ENCODE measurements at places on chromosomes 11 and 22.

GRCh38 chr11:72091292-72091691 is 10.6 kb downstream of the LRRC51 start:
- DNase-seq = peak; percentile 62

GRCh38 chr22:47250995-47251765 is 488.7 kb downstream of the TBC1D22A start:
- DNase-seq = no peak

- DNase-seq = no peak
Observed at GRCh38 chr11:120153221-120153620, 15.3 kb upstream of the TRIM29 start.

DNA sequence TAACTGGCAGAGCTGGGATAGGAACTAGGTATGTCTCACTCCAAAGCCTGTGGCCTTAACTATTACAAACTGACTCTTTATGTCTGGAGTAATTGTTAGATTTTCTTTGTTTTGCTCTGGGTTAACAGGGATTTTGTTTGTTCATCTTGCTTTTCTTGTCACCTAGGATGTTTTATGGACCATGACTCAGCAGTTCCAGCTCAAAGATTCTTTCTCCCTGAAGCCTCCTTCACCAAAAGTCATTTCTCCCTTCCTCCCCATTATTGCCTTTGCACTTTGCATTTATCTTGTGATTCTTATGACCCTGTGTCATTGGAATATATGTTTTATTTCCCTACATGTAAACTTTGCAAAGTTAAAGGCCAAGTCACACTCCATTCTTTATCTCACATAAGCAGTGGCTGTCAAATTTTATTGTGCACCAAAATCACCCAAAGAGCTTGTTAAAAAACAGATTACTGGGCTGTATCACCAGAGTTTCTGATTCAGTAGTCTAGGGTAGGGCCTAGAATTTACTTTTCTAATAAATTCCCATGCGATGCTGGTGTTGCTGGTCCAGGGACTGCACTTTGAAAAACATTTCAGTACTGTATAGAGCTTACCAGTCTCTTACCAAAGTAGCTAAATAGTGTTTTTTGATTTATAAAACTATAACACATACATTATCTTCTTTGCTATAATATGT is 327.7 kb downstream of the DLG2 start:
- peak; percentile 50 for DNase-seq

DNA sequence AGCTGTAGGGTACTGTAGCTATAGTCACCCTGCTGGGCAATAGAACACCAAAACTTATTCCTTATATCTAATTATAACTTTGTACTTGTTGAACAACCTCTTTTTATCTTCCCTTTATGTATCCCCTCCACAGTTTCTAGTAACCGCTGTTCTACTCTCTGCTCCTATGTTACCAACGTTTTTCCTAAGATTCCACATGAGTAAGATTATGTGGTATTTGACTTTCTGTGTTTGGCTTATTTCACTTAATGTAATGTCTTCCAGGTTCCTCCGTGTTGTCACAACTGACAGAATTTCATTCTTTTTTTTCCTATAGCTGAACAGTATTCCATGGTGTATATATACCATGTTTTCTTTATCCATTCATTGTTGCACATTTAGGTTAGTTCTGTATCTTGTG is 258.4 kb downstream of the DYNC2H1 start:
- peak; percentile 57 for DNase-seq

DNA sequence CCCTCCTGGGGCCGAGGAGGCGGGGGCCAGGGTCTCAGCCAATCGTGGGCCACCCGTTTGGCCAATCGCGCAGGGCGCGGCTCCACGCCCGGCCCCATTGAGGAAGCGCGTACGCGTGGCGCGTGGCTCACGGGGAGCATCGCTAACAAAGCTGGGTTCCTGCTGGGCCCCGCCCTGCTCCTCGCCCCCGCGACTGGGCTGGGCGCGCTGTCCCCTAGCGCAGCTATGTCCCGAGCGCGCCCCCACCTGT is 614 bp upstream of the ASCL2 start:
- DNase-seq = no peak

Data from fibroblast of skin of right quadriceps (primary cell).